ENCODE measurements at places on chromosomes 11 and 22.
A peak's percentile ranks its signal among the peaks of the same experiment; 100 is the strongest.

DNA sequence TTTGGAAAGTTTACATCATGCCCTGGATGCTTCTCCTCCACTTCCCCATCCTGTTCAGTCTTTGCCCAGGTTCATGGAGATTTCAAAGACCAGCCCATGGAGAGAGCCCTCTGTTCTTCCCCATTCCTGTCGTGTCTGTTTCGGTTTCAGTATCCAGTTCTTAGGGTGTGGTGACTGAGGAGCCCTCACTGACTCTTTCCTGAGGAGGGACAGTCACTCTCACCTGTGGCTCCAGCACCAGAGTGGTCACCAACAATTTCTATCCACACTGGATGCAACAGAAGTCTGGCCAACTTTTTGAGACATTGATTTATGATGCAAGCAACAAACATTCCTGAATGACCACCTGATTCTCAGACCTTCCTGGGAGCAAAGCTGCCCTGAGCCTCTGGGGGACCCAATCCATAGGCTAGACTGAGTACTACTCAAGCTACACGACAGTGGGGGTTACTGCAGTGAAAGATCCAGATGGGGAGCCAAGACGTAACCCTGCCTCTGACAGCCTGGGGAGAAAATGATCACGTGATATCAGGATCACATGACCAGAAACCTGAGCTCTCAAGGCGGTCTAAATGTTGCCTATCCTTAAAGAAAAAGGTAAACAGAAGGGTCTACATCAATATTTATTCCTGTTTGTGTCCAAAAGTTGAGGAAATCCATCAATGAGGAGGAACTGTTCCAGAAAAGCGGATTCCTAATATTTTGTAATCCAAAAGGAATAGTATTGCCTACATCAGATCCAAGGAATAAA lies 76.2 kb upstream of the VPREB1 start:
- H3K27ac ChIP-seq, result no peak overlapping the region
- H3K4me3 ChIP-seq, result peak overlapping the region; percentile 30
- no peaks in the 10 kb centered on the region for H3K27me3 ChIP-seq
- no peaks in the 10 kb centered on the region for H3K36me3 ChIP-seq
- DNase-seq, result peak; percentile 52

DNA sequence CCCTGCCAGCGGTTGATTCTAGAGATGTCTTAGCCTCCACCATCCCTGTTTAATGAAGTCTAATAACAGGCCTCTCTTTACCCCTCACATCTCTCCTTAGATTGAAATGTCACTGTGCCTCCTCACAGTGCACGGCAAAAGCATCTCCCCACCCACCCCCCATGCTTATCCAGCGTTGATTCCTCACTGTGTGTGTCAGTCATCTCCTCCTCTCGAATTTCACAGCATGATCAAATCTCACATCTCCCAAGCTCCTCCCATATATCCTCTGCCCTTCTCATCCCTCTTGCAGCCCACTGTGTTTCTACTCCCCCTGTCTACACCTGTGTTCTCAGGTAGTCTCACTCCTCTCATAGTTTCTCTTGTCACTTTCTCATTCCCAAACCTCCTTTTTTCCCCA lies 84.6 kb downstream of the DBX1 start:
- H3K4me3 ChIP-seq, result no peak overlapping the region
- DNase-seq, result no peak
- no peak overlapping the region for H3K27ac ChIP-seq
- no peaks in the 10 kb centered on the region for H3K36me3 ChIP-seq

GRCh38 chr11:31922450-31922849 lies 111.3 kb upstream of the PAX6 start:
- H3K36me3 ChIP-seq, result no peaks in the 10 kb centered on the region
- no peaks in the 10 kb centered on the region for H3K27me3 ChIP-seq
- DNase-seq, result no peak
- no peak overlapping the region for H3K4me3 ChIP-seq
- no peaks in the 10 kb centered on the region for H3K4me1 ChIP-seq

GRCh38 chr11:12159351-12160099 lies 49.1 kb downstream of the MICAL2 start:
- DNase-seq, result peak; percentile 67
- peaks cover 32% of the 10 kb centered on the region for H3K36me3 ChIP-seq

DNA sequence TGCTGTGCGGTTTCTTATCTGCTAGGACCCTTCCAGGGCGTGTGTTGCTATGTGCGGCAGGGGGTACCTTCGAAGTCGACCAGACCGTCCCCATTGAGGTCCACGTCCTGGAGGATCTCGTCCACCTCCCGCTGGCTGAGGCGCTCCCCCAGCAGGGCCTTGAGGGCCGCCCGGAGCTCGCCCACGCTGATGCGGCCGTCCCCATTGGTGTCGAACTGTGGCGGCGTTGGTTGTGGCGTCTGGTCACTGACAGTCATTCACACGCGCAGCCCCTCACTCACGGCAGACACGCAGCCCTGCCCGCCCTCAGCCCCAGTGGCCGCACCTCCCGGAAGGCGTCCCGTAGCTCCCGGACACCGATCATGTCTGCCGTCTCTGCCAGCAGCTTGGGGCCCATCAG lies 3.5 kb downstream of the CABP2 start:
- H3K27ac ChIP-seq, result no peak overlapping the region
- H3K4me1 ChIP-seq, result no peaks in the 10 kb centered on the region
- no peak for DNase-seq
- H3K36me3 ChIP-seq, result no peaks in the 10 kb centered on the region
- H3K4me3 ChIP-seq, result no peak overlapping the region
- no peaks in the 10 kb centered on the region for H3K27me3 ChIP-seq

DNA sequence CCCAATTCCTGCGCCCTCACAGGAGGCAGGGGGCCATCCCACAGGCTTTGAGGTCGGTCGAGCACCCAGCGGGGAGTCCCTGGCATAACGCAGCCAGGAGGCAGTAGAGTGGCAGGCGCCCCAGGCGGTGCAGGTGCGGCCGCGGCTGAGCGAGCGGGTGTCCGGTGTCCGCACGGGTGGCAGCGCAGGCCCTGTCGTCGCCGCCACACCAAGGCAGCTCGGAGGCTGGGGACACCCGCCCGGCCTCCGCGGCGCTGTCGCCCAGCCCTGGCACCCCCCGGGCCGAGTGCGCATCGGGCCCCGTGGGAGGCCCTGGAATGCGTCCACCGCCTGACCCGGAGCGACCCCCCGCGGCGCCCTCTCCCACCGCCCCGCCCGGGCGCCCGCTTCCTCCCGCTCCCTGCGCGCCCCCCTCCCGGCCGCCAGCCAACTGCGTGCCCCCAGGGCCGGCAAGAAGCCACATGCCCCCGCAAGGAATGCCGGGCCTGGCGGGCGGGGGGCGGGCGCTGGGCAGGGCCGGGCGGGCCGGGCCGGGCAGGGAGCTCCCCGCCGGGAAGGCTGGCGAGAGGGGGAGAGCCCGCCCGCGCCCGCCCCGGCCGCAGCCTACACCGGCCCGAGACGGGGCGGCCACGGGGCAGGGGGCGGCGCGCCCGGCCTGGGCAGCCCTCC lies 33.9 kb downstream of the PRDM11 start:
- H3K4me1 ChIP-seq, result peaks cover 15% of the 10 kb centered on the region
- H3K4me3 ChIP-seq, result peak overlapping the region; percentile 23
- peaks cover 4% of the 10 kb centered on the region for H3K27me3 ChIP-seq
- H3K36me3 ChIP-seq, result no peaks in the 10 kb centered on the region
- DNase-seq, result no peak

- H3K27ac ChIP-seq, result no peak overlapping the region
- no peaks in the 10 kb centered on the region for H3K27me3 ChIP-seq
- H3K36me3 ChIP-seq, result no peaks in the 10 kb centered on the region
- no peak for DNase-seq
Observed at GRCh38 chr22:46446799-46447198, 90.6 kb downstream of the CELSR1 start.

Data from CD14-positive monocyte (primary cell).